ENCODE measurements at places on chromosomes 1 and 21.

- DNase-seq, result no peak
Measured at GRCh38 chr1:221022331-221022730, 143.1 kb downstream of the HLX start.

DNA sequence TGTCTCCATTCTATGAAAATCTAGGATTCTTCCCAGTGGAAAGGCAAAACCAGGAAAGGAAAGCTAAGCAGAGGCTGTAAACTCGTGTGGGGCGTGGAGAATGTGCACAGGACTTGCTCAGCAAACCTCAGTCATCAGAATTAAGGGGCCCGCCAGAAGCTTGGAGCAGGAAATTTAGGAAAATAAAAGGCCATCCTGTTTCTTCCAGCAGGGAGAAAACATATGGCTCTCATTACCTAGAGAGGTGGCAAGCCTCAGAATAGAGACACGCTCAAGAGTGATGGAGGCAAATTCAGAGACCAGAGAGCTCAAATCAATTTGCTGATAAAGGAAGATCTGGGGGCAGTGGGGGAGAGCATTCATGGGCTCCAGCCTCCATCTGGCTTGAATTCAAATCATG lies 151.9 kb upstream of the KLHDC7A start:
- DNase-seq, result no peak

DNA sequence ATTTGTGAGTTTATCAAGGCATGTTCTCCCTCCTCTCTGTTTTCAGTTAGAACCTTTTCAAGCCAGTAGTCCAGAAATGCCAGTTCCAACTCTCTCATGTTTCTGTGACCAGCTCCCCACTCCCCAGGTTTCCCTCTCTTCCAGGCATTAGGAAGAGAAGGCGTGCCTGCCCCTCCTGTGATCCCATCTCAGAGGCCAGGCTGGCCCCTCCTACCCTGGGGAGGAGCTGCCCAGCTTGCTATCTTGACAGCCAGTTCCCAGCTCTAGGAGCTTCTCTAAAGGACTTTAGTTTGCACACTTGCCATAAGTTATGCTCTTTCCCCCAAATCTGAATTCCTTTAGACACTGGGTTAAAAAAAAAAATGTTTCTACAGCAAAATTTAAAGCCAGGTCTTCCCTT lies 8.9 kb downstream of the HYI start:
- DNase-seq, result no peak

- no peak for DNase-seq
Measured at GRCh38 chr21:37899146-37899545, 17.1 kb downstream of the KCNJ6 start.

DNA sequence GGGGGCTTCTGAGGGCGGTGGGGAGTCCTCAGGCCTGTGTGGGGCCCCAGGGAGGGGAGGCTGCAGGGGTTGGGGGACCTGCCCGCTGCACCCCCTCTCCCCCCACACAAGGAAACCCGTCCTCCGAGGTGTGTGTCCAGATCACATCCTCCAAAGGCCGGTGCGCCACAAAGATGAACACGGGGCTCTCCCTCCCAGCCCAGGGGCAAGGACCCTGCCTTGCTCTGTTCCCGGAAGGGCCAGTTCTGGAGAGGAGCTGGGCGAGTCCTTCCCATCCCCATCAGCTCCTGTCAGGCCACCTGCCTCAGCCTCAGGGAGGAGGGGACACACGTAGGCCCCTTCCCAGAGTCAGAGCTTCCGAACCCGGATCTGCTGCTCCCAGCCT lies 2.5 kb upstream of the TTLL10 start:
- DNase-seq, result no peak

DNA sequence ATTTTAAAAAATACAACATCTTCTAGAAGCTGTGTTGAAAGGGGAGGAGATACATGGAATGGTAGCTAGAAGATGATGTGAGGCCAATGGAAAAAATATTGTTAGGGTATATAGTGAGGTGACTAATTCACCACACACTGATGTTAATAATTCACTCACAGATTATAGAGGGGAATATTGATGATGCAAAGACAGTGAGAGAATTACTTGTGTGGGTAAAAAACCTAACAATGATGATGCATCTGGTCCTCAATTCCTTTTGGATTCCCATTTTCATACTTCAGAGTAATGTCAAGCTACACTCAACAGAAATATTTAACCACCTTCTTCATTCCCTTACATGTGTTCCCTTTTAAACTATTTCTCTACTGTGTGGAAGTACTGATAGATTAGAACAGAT lies 169.5 kb upstream of the DPYD start:
- peak; percentile 6 for DNase-seq

DNA sequence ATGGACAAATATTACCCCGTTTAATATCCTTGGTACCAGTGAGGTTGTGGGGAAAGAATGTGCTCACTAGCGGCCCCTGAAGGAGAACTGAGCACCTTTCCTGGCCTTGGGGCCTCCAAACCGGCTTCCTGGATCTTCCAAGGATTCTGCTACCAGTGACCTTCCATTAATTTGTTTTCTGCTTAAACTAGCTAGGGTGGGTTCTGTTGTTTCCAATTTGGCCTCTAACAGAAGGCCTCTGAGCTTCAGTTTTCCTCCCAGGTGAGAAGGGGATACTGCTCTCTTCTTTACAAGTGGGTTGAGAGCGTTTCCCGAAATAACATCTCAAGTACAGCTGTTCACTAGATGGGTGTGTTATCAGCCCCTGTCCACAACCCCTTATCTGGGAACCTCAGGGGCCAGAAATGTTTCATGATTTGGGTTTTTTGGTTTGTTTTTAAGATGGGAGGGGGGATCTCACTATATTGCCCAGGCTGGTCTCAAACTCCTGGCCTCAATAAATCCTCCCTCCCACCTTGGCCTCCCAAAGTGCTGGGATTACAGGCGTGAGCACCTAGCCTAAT lies 16.9 kb upstream of the IFNGR2 start:
- no peak for DNase-seq

- DNase-seq, result no peak
Measured at GRCh38 chr1:1169429-1170214, 4.1 kb upstream of the TTLL10 start.

- DNase-seq, result no peak
Measured at GRCh38 chr1:220815409-220815808, 28.7 kb downstream of the MTARC1 start.

DNA sequence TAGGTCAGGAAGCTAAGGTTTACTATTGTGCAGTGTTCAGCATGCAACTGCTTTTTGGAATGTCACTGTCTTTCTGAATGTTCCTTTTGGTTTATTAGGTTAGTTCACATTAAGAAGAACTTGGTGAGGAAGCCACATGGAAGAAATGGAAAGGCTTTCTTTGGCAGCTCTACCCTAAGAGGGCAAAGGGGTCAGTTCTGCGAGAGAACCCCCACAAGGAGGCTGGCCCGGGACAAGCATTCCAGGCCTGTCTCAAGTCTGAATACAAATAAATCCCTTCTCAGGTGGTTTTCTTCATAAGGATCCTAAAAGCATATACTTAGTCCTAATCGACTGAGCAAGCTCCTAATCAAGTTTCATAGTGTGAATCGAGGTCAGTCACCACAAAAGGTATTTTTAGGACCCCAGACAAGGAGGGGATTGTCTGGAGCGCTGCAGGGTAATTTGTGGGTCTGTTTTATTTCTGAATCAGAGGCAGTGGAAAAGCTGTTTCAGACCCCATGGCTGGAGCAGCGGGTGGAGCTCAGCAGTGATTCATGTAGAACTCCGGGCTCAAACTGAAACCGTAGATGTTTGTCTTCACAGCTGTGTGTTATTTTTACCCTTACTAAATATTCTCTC lies 63.3 kb downstream of the ERG start:
- peak; percentile 21 for DNase-seq

GRCh38 chr1:238778113-238778512 lies 608.3 kb upstream of the CHRM3 start:
- DNase-seq, result no peak

DNA sequence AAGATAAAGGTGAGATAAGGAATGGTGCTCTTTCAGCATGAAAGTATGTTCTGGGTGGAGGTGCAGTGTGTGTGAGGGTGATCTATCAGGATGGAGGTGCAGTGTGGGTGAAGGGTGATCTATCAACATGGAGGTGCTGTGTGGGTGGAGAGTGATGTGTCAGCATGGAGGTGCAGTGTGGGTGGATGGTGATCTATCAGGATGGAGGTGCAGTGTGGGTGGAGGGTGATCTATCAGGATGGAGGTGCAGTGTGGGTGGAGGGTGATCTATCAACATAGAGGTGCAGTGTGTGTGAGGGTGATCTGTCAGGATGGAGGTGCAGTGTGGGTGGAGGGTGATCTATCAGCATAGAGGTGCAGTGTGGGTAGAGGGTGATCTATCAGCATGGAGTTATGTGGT lies 12.3 kb upstream of the MAP10 start:
- no peak for DNase-seq

- no peak for DNase-seq
Measured at GRCh38 chr1:39538531-39539251, 37.9 kb downstream of the PABPC4 start.

- DNase-seq, result no peak
Measured at GRCh38 chr1:1614204-1614953, 921 bp upstream of the MIB2 start.

DNA sequence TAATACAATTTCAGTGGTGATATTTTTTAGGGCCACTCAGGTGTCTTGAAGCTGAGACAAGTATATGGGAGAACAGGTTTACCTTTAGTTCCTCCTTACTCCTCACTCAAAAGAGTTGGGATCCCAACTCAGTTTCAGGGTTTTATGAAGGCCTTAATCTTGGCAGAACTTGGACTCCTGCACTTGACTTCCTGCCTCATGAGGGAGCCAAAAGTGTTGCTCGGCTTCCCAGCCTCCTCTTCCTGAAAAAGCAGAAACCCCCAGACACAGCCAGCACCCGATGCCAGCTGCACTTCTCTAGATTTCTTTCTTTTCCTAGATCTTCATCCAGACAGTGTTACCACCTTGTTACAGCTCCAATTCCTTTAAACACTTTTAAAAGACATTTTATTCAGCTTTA lies 70.8 kb upstream of the TMPRSS2 start:
- no peak for DNase-seq

DNA sequence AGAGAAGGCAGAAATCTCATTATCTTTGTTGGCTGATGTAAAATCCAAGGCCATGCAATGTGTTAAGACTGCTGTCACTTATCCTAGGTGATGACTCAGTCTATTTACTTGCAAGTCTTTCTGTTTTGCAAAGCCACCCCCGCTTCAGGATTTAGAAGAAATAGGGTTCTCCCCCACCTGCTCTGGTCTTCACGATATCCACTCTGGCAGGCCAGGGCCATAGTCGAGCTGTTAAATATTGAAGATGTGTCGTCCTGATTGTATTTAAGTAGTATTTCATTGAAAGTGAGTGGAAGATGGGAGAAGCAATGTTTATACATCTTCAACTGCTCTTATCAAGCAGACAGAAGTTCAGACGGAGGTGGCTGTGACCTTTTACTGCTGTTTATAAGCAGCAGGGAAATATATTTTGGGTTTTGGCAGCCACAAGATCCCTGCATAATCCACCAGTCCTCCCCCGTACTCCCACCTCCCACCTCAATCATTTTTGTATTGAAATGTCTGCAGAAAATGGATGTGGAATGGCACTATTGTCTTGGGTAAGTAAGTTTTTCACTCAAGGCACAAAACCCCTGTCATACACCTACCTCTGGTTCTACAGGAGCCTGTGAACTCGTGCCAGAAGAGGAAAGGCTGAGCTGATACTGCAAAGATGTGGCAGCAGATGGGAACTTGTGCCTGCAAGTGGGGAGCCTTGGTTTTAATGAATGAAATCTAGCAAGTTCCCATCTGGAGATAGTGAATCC lies 117.4 kb downstream of the MRPS6 start:
- no peak for DNase-seq

DNA sequence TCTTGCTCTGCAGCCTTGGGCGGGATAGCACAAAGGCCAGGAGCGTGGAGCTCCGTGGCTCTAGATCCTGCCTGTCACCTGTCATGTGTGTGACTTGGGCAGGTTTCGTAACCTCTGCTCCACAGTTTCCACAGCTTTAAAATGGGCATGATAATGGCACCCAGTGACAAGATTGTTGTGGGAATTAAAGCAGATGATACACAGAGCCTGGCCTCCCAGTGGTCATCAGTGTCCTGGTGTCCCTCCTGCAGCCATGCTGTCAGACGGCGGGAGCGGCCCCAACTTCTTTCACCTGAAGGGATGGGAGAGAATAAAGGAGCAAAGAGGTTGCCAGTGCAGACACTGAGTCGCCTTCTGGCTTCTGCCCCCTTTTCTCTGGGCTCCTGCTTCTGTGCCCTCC lies 61.5 kb downstream of the SLC37A1 start:
- no peak for DNase-seq

DNA sequence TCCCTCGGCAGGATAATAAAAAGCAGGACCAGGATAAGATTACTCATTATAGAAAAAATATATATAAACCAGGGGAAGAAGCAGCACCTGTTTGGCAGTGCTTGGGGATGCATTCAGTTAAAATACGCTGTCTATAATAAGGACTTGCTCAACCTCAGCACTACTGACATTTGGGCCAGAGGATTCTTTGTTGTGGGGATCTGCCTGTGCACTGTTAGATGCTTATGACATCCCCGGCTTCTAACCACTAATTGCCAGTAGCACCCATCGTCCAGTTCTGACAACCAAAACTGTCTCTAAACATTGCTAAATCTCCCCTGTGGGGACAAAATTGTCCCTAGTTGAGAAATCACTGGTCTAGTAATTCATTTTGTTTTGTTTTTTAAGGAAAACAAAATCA lies 242.1 kb downstream of the SLC45A1 start:
- DNase-seq, result no peak

GRCh38 chr21:34968414-34969333 lies 80.4 kb downstream of the RUNX1 start:
- DNase-seq, result no peak

- peak; percentile 71 for DNase-seq
Measured at GRCh38 chr1:9101510-9102146, 27.3 kb downstream of the GPR157 start.
